NCI-H510A treated with DMSO at 0.1 percent for 48 hours (cell line): ENCODE measurements at places on chromosomes 12 and 14.

- no peak for DNase-seq
Observed at GRCh38 chr14:24613241-24613640, 3.8 kb upstream of the GZMH start.

GRCh38 chr12:47296828-47297227, 217.1 kb upstream of the AMIGO2 start:
- DNase-seq, result no peak

GRCh38 chr12:76030341-76031080, 1.1 kb downstream of the PHLDA1 start:
- DNase-seq, result peak; percentile 53

DNA sequence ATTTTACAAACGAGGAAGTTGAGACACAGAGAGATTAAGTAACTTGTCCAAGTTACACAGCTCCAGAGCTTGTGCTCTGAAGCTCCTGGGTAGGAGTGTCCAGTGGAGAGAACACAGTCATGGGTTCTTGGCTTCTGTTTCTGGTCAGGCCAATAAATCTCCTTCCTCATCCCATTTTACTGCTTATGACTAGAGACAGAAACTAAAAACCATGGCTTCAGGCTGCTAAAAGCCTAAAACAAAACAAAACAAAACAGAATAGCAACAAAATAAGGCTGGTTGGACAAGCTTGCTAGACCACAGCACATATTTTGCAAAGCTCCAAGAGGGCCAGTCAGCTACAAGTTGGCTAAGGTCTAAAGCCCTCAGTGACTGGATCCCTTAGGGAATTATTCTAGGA, 49.8 kb downstream of the PTGER2 start:
- no peak for DNase-seq

- DNase-seq, result no peak
Observed at GRCh38 chr12:25695574-25695973, 142.5 kb upstream of the LMNTD1 start.

DNA sequence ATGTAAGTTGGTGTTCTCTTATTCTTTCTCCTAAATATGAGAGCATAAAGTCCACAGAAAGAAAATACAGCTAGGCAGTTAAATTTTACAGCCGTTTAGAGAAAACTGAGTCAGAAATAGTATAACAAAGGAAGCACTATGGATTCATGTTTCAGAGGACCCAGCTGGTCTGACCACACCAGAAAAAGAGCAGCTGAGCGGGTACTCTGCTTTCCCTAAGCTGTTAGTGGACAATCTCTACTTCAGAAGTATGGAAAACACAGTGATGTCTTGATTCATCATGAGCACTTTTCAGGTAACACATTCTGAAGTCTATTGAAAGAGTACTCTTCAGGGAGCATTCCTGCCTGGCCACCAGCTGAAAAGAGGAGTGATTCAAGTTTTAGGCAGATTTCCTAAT, 12.4 kb downstream of the PPM1H start:
- DNase-seq, result no peak

DNA sequence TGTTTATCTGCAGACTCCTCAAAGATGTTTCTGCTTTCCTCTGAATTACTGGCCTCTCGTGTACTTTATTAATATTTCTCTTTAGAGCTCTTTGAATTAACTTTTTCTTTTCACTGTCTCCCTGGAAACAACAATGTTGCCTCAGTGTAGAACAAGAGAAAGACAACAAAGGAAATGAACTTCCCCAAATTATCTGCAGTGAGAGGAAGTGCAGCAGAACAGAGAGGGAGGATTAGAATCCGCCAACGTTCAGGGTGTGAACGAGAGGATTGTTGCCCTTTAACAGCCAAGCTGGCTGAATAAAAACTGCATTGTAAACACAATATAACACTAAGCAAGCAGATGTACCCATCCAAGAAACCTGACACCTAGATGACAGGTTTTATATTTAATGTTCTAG, 375.9 kb downstream of the GALC start:
- peak; percentile 8 for DNase-seq

- no peak for DNase-seq
Observed at GRCh38 chr14:72855913-72856312, 38.0 kb downstream of the DPF3 start.

GRCh38 chr12:69457433-69457832, 12.8 kb upstream of the FRS2 start:
- no peak for DNase-seq
